ENCODE measurements at places on chromosomes 5 and 9. TPM values are rescaled to one million over a fixed set of nuclear protein-coding genes. Genes with fewer than 3 reads are reported as not detected.

The PCDHGA11 gene
- total RNA-seq = 0.06 TPM

The TAF11L3 gene
- not detected for total RNA-seq

The SLC26A2 gene
- 6.6 TPM for total RNA-seq

The LIFR gene
- total RNA-seq = not detected

The ENC1 gene
- 0.52 TPM for total RNA-seq

The FUT7 gene
- not detected for total RNA-seq

The CER1 gene
- not detected for total RNA-seq
